ENCODE measurements at places on chromosomes 12 and 14.

- no peak for DNase-seq
These were observed 8.0 kb upstream of the ETV6 start for GRCh38 chr12:11641522-11641921.

- no peak for DNase-seq
These were observed 374.7 kb downstream of the DIO2 start for GRCh38 chr14:79836577-79836976.

GRCh38 chr12:88982694-88983093, 369.6 kb downstream of the DUSP6 start:
- no peak for DNase-seq

DNA sequence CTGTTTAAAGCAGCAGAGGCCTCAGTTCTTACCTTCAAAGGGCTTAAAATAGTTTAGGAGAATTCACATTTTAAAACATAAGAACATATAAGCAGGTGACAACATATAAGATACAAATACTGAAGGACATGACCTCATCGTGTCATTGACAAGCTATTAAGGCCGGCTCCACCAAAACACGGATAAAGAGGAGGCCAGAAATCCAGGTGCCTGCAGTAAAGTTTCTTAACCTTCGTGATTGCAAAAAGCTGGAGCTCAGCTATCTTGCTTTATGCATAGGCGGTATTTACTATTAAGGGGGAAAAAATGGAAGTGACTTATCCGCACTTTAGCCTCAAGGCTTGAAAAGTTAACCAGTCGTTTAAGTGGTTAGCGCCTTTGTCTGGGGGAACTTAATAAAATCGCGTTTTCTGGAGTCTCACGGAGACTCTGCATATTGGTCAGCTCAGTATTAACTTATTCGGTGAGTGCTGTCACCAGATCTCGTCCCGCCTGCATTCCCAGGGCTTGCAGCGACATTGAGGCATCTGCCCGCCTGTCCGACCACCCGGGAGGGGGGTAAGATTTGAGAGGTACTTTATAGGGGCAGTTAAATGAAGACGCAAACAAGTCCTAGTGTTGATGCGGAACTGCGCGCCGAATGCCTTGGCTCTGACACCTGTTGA, 1.1 kb upstream of the SP1 start:
- DNase-seq, result peak; percentile 26

DNA sequence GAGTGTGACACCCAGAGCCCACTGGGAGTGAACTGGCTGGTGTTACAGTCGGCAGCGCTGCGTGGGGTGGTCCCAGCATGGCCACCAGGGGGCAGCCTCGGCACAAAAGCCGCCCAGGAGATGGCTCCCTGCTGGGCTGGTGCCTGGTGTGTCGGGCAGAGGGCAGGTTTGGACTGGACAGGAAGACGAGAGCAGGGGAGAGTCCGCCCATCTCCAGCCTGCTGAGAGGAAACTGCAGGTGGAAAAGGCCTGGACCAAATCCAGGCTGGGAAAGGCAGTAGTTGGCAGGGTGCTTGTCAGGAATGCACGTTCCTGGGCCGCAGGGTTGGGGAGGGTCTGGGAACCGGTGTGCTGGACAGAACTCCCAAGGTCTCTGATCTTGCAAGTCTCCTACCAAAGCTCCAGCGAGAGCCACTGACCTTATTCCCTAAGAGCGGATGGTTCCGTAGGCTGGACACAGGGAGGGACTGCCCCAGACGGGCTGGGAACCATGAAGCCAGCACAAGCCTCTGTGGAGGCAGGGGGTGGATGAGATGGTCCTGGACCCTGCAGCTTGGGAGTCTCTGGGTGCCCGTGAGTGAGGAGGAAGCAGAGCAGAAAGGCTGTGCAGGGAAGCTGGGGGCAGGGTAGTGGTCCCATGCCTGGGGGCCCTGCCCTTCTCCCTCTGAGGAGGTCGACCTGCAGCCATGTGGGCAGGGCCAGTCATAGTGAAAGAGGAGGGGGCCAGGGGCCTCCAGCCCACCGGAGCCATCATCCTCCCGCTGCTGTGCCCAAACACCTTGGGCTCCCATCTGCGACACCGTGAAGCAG, 1.8 kb downstream of the AHNAK2 start:
- DNase-seq, result peak; percentile 54

DNA sequence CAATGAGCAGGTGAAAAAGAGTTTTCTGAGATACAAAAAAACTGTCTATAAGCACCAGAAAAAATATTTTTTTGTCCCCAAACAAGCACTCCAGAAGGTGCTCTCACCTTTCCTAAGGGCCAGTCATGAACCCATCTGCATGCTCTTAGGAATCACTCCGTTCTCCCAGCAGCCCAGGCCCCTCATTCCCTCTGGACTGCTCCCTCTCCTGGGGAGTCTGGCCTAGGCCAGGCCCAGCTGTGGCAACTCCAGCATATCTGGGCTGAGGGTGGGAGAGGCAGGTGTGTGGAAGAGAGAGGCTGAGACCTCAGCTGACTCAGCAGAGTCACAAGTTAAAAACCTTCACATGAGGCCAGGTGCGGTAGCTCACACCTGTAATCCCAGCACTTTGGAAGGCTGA, 54.6 kb downstream of the TRAFD1 start:
- DNase-seq, result peak; percentile 3

DNA sequence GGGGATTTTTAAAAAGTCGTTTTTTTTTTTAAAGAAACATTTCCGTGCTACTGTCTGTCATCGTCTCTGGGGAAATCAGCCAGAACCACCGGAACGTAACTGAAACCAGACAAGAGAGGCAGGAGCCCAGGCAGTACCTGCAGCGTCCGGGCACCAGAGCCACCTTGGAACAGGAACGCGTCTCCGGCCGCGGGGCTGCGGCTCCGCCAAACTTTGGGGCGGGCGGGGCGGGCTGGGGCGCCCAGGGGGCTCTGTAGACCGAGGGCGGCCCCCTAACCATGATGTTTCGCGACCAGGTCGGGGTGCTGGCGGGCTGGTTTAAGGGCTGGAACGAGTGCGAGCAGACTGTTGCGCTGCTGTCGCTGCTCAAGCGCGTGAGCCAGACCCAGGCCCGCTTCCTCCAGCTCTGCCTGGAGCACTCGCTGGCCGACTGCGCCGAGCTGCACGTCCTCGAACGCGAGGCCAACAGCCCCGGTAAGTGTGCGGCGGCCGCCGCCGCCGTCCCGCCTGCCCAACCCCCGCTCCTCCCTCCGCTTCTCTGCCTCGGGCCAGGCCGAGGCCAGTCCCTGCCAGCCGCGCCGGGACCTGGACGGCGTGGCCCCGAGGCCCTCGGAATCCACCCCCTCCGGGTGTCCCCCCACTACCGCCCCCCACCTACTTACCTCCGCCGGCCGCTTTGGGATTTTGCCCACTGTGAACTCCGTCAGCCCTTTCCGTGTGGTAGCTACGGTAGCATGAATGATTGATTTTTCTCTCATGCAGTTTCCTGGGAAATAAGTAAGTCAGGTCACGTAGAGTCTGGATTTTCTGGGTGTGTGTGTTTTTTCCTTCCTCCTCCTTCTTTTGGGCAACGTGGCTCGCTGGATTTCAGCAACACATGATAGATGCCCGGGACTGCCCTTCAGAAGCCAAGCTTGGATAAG, 972 bp downstream of the SAMD4A start:
- DNase-seq, result no peak

DNA sequence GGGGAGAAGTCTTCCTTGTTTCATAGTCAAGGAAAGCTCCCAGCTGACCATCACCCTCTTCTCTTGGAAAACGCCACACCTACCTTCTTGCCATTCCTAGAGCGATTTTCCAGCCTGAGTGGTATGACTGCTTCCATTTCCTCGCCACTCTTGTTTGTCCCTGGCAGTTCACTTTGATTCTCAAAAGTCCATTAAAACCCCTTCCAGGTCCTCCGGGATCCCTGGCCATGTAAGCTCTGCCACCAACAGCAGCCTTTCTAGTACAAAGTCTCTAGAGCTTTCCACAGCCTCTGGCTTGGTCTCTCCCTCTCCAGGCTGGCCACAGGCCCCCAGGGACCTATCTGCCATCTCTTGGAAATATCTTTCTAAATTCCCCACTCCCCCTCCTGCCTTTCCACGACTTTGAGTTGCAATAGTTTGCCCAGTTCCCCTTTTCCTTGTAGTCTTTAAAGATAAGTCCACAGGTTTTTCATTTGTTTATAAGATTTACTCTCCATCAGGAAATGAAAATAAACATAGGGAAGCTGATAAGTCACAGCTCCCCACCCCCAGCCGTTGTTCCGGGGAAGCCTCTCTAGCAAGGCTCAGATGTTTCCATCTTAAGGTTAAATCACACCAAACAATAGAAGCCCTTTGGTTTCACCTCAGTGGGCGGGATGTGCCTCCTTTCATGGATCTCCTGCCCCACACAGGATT, 42.9 kb upstream of the SINHCAF start:
- DNase-seq, result no peak

DNA sequence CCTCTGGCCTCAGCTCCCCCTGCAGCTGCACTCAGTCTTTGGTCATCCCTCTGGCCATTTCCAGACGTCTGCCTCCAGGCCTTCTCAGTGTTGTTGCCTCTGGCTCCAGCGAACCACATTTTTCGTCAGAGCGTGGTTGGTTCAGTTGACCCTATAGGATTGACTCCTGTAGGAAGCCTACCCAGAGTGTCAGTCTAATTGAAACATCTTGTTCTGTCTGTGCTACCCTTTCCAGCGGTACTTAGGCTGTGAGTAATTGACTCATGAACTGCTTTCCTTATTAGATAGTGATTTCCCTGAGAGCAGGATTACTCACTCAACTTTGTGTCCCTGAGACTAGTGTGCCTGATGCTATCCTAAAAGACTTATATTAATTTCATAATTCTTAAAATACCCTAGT, 373.2 kb downstream of the ATP23 start:
- no peak for DNase-seq

- no peak for DNase-seq
These were observed 327.5 kb upstream of the PDE3A start for GRCh38 chr12:20040831-20041230.

DNA sequence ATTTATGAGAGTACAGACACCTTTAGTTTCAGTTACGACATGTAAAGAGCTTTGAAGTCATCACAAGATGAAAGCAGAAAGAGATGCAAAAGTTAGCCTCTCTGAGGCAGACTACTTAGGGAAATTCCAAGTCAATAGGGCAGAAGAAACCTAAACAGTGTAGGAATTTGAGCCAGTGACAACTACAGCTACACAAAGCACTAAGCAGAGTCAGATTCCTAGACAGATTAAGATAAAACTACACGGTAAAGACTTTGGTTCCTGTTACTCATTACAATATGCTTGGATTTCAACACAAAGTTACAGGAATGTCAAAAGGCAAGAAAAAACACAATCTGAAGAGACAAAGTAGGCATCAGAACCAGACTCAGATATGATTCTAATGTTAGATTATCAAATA, 1302.3 kb downstream of the FSCB start:
- no peak for DNase-seq

DNA sequence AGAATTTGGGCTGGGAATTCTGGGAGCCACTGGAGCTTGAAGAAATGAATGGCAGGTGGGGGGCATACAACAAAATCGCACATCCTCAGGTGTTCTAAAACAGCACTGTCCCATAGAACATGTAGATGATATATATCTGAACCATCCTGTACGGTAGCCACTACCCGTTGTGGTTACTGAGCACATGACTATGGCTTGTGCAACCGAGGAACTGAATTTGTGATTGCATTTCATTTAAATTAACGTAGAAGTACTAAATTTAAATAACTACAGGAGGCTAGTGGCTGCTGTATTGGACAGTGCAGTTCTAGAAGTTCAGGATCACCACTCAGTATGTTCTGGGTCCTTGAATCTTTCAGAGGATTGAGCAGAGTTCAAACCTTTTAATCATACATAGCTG, 172.4 kb downstream of the PHETA1 start:
- no peak for DNase-seq

DNA sequence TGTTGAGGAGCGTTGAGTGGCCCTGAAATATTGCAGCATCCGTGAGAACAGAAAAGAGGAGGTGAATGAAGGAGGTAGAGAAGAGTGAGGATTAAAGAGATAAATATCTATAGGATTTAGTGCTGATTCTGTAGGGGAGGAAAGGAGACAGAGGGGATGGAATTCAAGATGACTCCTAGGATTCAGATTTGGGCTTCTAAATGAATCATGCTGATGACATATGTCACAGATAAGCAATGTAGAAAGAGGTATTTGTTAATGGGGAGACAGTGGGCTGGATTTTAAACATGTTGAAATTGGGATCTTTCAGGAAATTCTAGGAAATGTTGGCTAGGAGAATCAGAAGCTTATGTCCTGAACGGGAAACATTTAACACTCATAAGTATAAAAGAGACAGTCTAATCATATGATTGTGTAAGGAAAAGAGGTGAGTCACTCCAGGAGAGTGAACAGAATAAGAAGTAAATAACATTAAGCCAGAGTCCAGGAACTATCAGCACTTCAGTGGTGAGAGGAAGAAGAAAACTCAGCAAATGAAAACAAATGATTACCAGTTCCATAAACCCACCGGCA, 58.1 kb upstream of the DIO2 start:
- DNase-seq, result no peak

- no peak for DNase-seq
These were observed 59.5 kb downstream of the SEL1L start for GRCh38 chr14:81474148-81474492.

DNA sequence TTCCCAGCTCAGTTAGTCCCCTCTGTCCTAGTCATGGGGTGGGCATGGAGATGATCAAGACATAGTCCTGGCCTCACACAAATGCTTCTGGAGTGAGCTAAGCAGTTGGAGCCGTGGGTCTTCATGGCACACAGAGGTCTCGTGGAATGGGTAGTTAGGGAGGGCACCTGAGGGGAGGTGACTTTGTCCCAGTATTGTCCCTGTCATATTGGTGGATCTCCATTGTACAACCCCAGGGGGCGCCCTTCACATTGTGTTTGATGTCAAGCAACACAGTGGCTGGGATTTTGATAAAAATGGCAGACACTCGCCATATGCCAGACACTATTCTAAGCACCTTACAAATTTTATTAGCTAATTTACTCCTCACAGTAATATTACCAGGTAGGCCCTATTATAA, 175.4 kb upstream of the LHX5 start:
- peak; percentile 31 for DNase-seq

- no peak for DNase-seq
These were observed 157.6 kb upstream of the TMCC3 start for GRCh38 chr12:94807951-94808350.

GRCh38 chr12:5456906-5457305, 25.0 kb downstream of the NTF3 start:
- DNase-seq, result no peak

DNA sequence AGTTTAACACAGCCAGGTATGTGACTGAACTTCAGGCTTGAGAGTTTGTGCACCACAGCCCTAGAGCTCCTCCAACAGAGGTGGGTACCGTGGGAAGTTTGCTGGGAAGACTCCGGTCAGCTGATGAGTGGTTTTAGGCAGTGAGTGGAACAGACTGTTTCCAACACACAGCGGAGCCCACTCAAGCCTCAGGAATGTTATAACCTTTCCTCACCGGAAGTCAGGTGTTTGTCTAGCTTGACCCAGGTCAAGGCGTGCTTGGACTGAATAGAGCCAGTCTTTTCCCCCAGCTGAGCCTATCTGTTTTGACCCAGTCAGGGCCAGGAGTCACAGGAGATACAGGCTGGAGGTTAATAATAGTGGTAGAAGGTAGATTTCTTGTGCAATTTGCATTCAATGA, 138.4 kb upstream of the PARP11 start:
- DNase-seq, result no peak

- DNase-seq, result no peak
These were observed 30.9 kb downstream of the NIN start for GRCh38 chr14:50800032-50800431.

- no peak for DNase-seq
These were observed 930 bp upstream of the MIA2 start for GRCh38 chr14:39232554-39233415.

GRCh38 chr14:96053248-96053599, 14.1 kb downstream of the C14orf132 start:
- DNase-seq, result no peak

Measured in NCI-H774 (cell line).